ENCODE measurements at places on chromosomes 11 and 22.

GRCh38 chr11:61949169-61950034 is 749 bp upstream of the BEST1 start:
- no peaks in the 10 kb centered on the region for H3K36me3 ChIP-seq
- H3K27ac ChIP-seq = peak overlapping the region; percentile 41
- H3K4me3 ChIP-seq = no peak overlapping the region
- H3K27me3 ChIP-seq = no peaks in the 10 kb centered on the region
- peaks cover 36% of the 10 kb centered on the region for H3K4me1 ChIP-seq

- no peak overlapping the region for H3K4me3 ChIP-seq
- no peak overlapping the region for H3K27ac ChIP-seq
- no peaks in the 10 kb centered on the region for H3K36me3 ChIP-seq
- no peak for DNase-seq
- no peaks in the 10 kb centered on the region for H3K4me1 ChIP-seq
- H3K27me3 ChIP-seq = peaks cover 17% of the 10 kb centered on the region
These were observed 41.1 kb downstream of the PHF21B start for GRCh38 chr22:44968736-44969135.

GRCh38 chr22:20569059-20570058 is 61.9 kb downstream of the MED15 start:
- peak; percentile 44 for DNase-seq
- H3K36me3 ChIP-seq = no peaks in the 10 kb centered on the region
- peak overlapping the region; percentile 5 for H3K27ac ChIP-seq
- H3K4me3 ChIP-seq = no peak overlapping the region

DNA sequence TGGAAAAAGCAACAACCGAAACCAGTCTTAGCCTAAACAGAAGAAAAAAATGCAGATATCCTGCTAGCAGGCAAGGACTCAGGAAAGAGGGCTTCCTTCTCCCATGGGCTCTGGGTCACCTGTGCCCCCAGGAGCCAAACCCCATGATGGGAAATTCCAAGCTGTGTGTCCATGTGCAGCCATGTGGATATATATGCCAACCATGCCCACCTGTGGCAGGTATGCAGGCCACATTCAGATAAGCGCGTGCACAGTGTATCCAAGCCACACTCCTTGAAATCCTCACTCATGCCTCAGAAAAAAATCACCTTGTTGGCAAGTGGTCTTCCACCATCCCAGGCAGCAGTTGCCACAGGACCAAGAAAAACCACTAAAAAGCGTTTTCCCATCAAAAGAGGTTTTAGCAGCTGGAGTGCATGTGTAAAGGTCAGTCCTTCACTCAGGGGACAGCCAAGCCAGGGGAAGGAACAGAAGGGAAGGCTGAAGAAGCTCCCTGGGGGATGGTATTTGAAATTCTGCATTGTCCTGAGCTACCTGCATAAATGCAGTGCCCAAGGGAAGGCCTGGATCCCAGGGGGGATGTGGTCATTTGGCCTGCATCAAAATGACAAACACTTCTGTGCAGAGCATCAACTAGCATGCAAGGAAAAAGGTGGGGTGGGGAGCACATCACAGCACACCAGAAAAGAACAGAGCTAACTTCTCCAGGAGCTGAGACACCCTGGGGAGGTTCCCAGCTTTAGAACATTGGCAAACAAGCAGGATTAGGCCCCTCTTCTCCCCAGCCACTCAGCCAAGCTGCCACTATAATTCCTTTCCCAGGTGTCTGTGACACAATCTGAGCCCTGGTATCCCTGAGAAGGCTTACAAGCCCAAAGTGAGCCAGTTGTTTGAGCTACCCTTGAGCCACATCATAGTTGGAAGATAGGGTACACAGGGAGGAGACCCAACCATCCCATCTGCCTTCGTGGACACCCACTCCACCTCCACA is 76.2 kb downstream of the GALNT18 start:
- H3K4me3 ChIP-seq = no peak overlapping the region
- peak overlapping the region; percentile 77 for H3K27ac ChIP-seq
- H3K27me3 ChIP-seq = no peaks in the 10 kb centered on the region
- DNase-seq = no peak

GRCh38 chr22:42939451-42939881 is 75.5 kb downstream of the PACSIN2 start:
- H3K27me3 ChIP-seq = no peaks in the 10 kb centered on the region
- H3K36me3 ChIP-seq = peaks cover 4% of the 10 kb centered on the region
- H3K4me1 ChIP-seq = peaks cover 40% of the 10 kb centered on the region
- DNase-seq = no peak
- H3K27ac ChIP-seq = peak overlapping the region; percentile 67
- H3K4me3 ChIP-seq = no peak overlapping the region

- H3K36me3 ChIP-seq = no peaks in the 10 kb centered on the region
- no peak overlapping the region for H3K27ac ChIP-seq
- no peaks in the 10 kb centered on the region for H3K4me1 ChIP-seq
- H3K27me3 ChIP-seq = no peaks in the 10 kb centered on the region
These were observed 46.0 kb upstream of the HIPK3 start for GRCh38 chr11:33211153-33211552.

GRCh38 chr11:34308913-34309585 is 48.8 kb downstream of the ABTB2 start:
- no peaks in the 10 kb centered on the region for H3K27me3 ChIP-seq
- H3K4me3 ChIP-seq = no peak overlapping the region
- no peaks in the 10 kb centered on the region for H3K36me3 ChIP-seq
- H3K4me1 ChIP-seq = peaks cover 15% of the 10 kb centered on the region

Data from heart right ventricle (tissue), 16 donors.